ENCODE measurements at places on chromosomes 2 and 18. TPM values are rescaled to one million over a fixed set of nuclear protein-coding genes. Genes with fewer than 3 reads are reported as not detected.

DYSF gene
- not detected for total RNA-seq

PSMA8 gene
- 1.3 TPM for total RNA-seq

GKN2 gene
- not detected for total RNA-seq

POTEE gene
- total RNA-seq = 0.57 TPM

SLC16A14 gene
- 1.1 TPM for total RNA-seq

AKAIN1 gene
- not detected for total RNA-seq

IL36A gene
- not detected for total RNA-seq

GNAL gene
- not detected for total RNA-seq

DNA sequence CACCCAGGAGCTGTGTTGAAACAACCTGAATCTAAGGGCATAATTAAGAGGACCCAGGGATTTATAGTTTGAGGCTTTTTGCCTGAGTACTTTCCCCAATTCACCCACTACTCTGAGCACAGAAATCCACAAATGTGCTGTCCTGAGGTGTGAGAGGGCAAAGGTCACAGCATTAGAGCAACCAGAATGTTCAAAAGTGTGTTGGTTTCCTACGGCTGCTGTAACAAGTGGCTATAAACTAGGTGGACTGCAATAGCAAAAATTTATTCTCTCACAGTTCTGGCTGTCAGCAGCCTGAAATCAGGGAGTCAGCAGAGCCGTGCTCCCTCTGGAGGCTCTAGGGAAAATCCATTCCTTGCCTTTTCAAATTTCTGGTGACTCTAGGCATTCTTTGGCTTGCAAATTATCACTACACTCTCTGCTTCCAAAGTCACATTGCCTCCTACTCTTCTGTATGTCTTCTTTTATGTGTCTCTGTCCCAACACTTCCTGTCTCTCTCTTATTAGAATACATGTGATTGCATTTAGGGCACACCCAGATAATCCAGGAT is 91.4 kb upstream of the TACR1 start:
- DNase-seq = no peak
- no peak overlapping the region for H3K4me3 ChIP-seq
- peaks cover 1% of the 10 kb centered on the region for H3K27me3 ChIP-seq
- H3K36me3 ChIP-seq = no peaks in the 10 kb centered on the region
- no peak overlapping the region for H3K27ac ChIP-seq
- H3K4me1 ChIP-seq = no peaks in the 10 kb centered on the region

DNA sequence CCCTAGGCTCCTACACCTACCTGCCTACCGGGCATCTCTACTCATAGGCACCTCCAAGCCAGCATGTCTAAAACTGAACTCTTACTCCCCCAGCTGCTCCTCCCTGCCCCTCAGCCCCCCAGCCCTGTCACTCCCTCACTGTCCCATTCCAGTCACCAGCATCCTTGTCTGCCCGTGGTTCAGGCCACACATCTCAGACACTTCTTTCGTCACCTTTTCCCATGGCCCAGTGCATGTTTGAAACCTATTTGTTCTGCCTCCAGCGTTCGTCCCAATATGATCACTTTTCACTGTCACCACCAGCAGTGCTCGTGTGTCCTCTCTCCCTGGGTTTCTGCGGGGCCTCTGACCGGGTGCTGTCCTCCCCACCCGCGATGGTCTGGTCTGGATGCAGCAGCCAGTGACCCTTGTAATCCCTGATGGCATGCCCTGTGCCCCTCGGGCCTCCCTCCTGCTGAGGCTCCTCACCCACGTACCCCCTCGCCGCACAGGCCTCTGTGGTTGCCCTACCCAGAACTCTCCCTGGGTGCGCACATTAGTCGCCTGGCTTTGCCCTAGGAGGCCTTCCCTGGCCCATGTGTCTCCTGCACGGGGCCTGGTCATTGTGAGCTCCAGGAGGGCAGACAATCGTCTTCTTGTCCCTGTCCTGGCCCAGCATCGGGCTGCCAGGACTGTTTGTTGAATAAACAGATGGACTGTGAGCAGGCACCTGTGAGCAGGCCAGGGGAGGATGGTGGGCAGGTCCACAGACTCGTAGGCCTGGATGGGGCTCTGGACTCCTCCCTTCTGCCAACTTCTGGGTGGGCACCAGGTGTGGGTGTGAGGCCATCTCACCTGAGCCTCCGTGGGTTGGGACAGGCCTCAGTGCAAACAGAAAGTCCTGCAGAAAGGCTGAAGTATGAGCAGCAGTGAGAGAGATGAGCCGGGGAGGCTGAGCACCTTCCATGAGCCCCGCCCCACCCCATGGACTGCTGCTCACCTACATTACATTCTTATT is 15.5 kb downstream of the LDLRAD4 start:
- no peaks in the 10 kb centered on the region for H3K27me3 ChIP-seq
- H3K36me3 ChIP-seq = no peaks in the 10 kb centered on the region
- no peak overlapping the region for H3K4me3 ChIP-seq

DNA sequence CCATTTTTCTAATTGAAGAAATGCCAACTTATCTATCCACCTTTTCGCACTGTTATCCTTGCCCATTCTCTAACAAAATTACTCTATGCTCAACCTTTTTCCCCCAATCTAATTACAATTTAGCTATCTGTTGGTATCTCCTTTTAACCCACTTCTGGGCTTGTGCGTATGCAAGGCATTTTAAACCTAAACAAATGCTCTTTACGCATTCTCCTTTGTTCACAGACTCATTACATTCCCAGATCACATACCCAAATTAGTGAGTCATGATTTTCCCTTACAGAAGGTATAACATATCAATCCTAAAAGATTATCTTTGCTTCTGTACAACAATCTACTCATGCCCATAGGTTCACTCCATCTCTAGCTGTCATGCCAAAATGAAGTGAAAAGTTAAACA is 71.7 kb upstream of the LYPD1 start:
- no peaks in the 10 kb centered on the region for H3K36me3 ChIP-seq
- no peak overlapping the region for H3K4me3 ChIP-seq
- no peak for DNase-seq
- no peak overlapping the region for H3K27ac ChIP-seq
- no peaks in the 10 kb centered on the region for H3K4me1 ChIP-seq
- H3K27me3 ChIP-seq = no peaks in the 10 kb centered on the region

DNA sequence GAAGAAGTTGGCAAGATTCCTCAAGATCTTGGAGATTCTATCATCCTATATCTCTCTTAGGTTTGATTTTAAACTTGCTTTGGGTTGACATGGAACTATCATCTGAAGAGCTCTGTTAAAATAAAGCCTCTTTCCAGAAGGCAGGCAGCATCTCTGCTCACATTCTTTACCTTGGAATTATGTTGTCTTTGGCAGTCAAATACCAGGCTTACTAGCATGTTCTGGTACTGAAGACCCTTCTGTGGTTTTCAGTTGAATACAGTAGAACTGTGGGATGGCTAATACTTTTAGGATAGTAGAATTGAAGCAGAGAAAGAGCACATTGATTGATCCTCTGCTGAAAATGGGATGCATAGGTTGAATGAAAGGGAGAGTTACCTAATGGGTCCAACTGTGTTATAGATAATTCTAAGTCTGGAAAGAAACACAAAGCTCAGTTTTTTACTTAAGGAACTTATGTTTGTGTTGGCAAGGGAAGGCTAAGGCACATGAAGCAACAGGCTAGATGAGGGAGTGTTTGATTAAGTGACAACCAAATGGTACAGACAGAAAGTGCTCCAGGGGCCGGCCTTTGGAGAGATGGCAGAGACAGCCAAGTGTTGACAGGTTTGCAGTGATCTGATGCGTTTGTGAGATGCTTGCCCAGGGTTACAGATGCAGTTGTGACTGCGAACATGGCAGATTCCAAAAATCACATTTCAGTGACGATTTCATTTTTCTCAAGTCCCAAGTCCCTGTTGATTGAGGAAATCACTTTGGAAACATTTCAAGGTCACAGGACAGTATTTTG is 397.9 kb downstream of the MEIS1 start:
- H3K4me3 ChIP-seq = no peak overlapping the region
- no peak overlapping the region for H3K27ac ChIP-seq
- no peaks in the 10 kb centered on the region for H3K4me1 ChIP-seq
- no peaks in the 10 kb centered on the region for H3K27me3 ChIP-seq

- H3K4me3 ChIP-seq = no peak overlapping the region
- peaks cover 61% of the 10 kb centered on the region for H3K4me1 ChIP-seq
- H3K27me3 ChIP-seq = no peaks in the 10 kb centered on the region
- H3K27ac ChIP-seq = no peak overlapping the region
Observed at GRCh38 chr2:134261398-134262131, 7.7 kb downstream of the MGAT5 start.

GRCh38 chr18:34746614-34747013 is 36.5 kb downstream of the DTNA start:
- H3K4me3 ChIP-seq = no peak overlapping the region
- H3K4me1 ChIP-seq = no peaks in the 10 kb centered on the region
- H3K27ac ChIP-seq = no peak overlapping the region

GRCh38 chr2:236287656-236288055 is 23.4 kb upstream of the ASB18 start:
- H3K27ac ChIP-seq = no peak overlapping the region
- H3K4me3 ChIP-seq = no peak overlapping the region
- peaks cover 19% of the 10 kb centered on the region for H3K27me3 ChIP-seq
- H3K36me3 ChIP-seq = no peaks in the 10 kb centered on the region
- DNase-seq = no peak

GRCh38 chr2:18474700-18475099 is 85.8 kb downstream of the RDH14 start:
- H3K27me3 ChIP-seq = peaks cover 8% of the 10 kb centered on the region
- H3K4me1 ChIP-seq = no peaks in the 10 kb centered on the region
- no peak overlapping the region for H3K27ac ChIP-seq

- no peaks in the 10 kb centered on the region for H3K4me1 ChIP-seq
- H3K27ac ChIP-seq = no peak overlapping the region
- H3K4me3 ChIP-seq = no peak overlapping the region
- no peak for DNase-seq
- H3K27me3 ChIP-seq = no peaks in the 10 kb centered on the region
- peaks cover 52% of the 10 kb centered on the region for H3K36me3 ChIP-seq
Observed at GRCh38 chr18:2777241-2777640, 69.6 kb upstream of the EMILIN2 start.

- no peak overlapping the region for H3K27ac ChIP-seq
- peak; percentile 89 for DNase-seq
- H3K4me1 ChIP-seq = peaks cover 27% of the 10 kb centered on the region
- H3K27me3 ChIP-seq = no peaks in the 10 kb centered on the region
Observed at GRCh38 chr2:221517696-221518151, 54.4 kb downstream of the EPHA4 start.

DNA sequence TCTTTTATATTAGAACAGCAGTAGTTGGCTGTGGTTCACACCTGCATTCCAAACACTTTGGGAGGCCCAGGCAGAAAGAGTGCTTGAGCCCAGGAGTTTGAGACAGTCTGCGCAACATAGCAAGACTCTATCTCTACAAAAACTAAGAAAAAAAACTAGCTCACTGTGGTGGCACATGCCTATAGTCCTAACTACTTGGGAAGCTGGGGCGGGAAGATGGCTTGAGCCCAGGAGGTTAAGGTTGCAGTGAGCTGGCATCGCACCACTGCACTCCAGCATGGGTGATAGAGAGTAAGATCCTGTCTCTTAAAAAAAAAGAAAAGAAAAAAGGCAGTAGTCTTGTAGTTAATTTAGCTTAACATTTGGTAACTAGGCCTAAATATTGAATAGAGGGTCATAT is 136.6 kb downstream of the AGPS start:
- peaks cover 8% of the 10 kb centered on the region for H3K36me3 ChIP-seq
- no peak overlapping the region for H3K4me3 ChIP-seq
- no peaks in the 10 kb centered on the region for H3K4me1 ChIP-seq
- no peak overlapping the region for H3K27ac ChIP-seq
- H3K27me3 ChIP-seq = no peaks in the 10 kb centered on the region
- DNase-seq = no peak

- no peak for DNase-seq
- H3K4me3 ChIP-seq = no peak overlapping the region
- H3K27me3 ChIP-seq = no peaks in the 10 kb centered on the region
- H3K27ac ChIP-seq = no peak overlapping the region
- no peaks in the 10 kb centered on the region for H3K4me1 ChIP-seq
Observed at GRCh38 chr18:57249179-57249578, 102.3 kb downstream of the BOD1L2 start.

GRCh38 chr2:14535156-14535555 is 97.4 kb upstream of the LRATD1 start:
- no peak overlapping the region for H3K27ac ChIP-seq
- no peaks in the 10 kb centered on the region for H3K27me3 ChIP-seq
- no peak for DNase-seq
- H3K4me3 ChIP-seq = no peak overlapping the region
- H3K4me1 ChIP-seq = no peaks in the 10 kb centered on the region

- no peak overlapping the region for H3K27ac ChIP-seq
- H3K36me3 ChIP-seq = no peaks in the 10 kb centered on the region
- DNase-seq = no peak
Observed at GRCh38 chr18:58894930-58895329, 30.3 kb downstream of the ZNF532 start.

DNA sequence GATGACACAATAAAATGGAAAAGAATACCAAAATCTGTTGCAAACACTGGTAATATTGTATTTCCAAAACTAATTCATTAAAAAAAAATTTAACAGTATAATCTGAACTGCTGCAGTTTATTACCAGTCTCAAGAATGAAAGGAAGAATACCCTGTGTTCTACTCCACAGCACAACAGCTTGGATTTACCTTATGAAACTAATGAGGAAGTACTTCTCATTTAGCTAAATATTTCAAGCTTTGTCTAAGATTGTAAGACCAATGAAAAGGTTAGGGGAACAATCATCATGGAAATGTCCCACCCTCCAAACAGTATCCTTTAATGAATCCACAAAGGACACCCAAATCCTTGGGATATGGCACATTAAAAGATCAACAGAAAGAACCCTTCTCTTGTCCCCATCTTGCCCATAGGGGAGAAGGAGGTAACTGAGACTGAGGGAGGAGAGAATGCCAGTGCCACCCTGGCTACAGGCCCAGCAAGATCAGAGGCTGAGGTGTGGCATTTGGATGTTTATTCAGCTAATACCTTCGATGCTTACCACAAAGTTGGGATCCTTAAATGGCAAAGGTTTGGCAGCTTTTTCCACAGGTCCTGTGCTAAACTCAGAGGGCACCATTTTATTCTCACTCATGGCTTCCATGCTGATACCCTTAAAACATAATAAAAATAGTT is 17.7 kb downstream of the INO80C start:
- H3K27me3 ChIP-seq = no peaks in the 10 kb centered on the region
- H3K36me3 ChIP-seq = peaks cover 8% of the 10 kb centered on the region
- DNase-seq = no peak

- H3K27ac ChIP-seq = no peak overlapping the region
- DNase-seq = no peak
- no peaks in the 10 kb centered on the region for H3K4me1 ChIP-seq
- no peaks in the 10 kb centered on the region for H3K27me3 ChIP-seq
Observed at GRCh38 chr2:74430502-74430901, 9.0 kb downstream of the WDR54 start.

DNA sequence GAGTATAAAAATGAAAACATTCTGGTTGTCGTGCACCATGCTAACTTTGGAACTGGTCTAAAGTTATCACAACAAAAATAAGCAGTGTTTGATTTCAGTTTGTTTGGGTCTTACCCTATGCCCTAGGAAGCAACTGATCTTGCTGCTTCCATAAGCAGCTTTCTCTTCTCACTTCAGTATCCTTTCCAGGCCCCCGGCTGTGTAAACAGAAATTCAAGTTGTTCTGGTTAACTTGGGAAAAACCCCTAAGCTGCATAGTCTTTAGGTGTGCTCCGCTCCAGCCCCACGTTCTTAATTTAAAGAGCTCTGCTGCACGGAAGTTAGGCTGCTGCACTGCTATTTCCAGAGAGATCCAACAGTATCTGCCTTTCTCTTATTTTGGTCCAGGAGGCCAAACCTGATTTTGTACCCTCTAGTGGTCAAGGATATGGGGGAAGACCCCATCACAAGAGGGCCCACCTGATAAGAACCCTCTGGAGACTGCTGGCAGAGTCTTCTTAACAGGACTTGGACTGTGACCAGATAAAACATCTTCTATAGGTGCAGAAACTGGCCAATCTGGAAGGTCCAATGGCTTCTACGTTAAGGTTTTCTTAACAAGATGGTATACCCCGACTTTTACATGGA is 69.1 kb downstream of the FEZ2 start:
- H3K27ac ChIP-seq = no peak overlapping the region
- DNase-seq = no peak
- peaks cover 4% of the 10 kb centered on the region for H3K36me3 ChIP-seq
